Stimulated activated CD8-positive, alpha-beta memory T cell treated with anti-CD3 and anti-CD28 coated beads, Interleukin-15, amount 100 ng/mL, for 4 hours (primary cell): ENCODE measurements at places on chromosomes 5 and 9.
A peak's percentile ranks its signal among the peaks of the same experiment; 100 is the strongest.

GRCh38 chr5:179418972-179419371 is 73.7 kb upstream of the ADAMTS2 start:
- DNase-seq = no peak

DNA sequence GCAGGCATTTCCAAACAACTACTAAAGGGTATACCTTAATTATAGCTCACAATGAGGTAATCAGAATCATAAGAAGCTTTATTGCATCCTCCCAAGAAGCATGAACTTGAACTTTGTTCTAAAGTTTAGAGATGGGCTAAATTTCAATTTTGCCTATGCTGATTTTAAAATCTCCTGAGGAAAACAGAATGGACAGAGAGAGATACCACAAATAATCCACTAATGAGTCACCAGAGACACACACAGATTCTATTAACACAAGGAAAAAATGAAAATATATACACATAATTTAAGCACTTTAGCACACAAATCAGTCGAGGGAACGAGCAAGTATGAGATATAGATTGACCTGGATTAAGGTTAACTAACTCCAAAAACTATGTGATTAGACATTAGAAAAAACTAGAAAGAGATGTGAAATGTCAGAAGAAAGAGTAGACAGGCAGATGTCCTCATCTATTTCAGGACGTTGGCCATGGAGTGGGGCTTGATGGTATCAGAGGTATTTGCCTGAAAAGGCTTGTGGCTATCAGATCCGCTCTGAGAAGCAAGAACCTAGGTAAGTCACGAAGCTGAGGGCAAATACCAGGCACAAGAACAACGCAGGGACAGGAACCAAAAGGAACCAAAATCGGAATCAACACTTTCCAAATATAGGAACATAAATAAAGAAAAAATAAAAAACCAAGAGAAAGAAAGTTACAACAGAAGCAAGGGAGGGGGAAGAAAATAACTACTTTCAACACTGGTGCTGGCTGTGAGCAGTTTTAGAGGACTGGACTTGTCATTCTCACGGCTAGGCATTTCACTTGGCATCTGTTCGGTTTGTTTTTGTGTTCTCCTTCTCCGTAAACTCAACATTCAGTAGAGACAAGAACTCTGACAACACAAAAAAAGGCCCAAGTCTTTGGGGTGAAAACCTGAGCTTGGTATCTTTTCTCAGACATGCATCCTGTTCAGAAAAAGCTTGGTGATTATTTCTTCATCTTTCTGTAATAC is 294.6 kb upstream of the PUM3 start:
- no peak for DNase-seq

GRCh38 chr5:108145351-108145750 is 236.5 kb downstream of the FBXL17 start:
- DNase-seq = no peak

DNA sequence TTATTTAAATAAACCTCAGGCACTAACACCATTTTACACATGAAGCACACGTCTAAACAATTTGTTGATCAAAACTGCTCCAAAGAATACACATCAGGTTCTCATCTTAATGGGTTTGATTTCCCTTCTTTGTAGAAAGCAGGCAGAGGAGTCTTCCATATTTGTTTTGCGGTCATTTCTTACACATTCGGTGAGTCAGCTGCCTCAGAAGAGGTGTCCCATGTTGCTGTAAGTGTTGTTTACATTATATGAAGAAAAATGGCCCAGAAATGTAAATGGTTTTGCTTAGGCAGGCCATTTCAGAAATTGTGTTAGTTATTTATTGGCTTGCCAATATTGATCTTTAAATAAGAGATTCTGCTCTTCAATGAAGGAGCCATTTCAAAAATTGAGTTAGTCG is 325.8 kb downstream of the TENT4A start:
- DNase-seq = no peak

- DNase-seq = no peak
Observed at GRCh38 chr5:14783691-14784090, 87.9 kb downstream of the ANKH start.

GRCh38 chr5:135243556-135244285 is 155.3 kb downstream of the MACROH2A1 start:
- DNase-seq = no peak

GRCh38 chr5:179275941-179276837 is 69.1 kb downstream of the ADAMTS2 start:
- no peak for DNase-seq

GRCh38 chr5:116135344-116135743 is 50.5 kb downstream of the COMMD10 start:
- no peak for DNase-seq

GRCh38 chr9:17528859-17529258 is 50.0 kb upstream of the SH3GL2 start:
- DNase-seq = no peak

DNA sequence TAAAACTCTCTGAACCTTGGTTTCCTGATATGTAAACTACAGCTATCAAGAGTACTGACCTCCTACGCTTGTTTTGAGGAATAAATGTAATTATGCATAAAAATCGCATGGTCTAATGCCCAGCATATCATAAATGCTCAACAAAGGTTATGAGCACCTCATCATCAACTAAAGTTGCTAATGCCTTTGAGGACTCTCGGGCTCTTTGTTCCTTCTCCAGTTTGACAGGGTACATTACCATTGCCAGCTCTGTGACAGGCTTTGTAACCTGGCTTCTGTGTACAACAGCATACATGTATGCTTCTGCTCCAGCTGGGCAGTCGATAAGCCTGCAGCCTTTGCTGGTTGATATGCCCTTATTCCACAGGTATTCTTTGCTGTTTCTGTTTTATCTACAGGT is 95.2 kb downstream of the C9orf152 start:
- DNase-seq = no peak

GRCh38 chr9:127539259-127539981 is 72.7 kb upstream of the STXBP1 start:
- no peak for DNase-seq

GRCh38 chr5:36181774-36182173 is 29.9 kb downstream of the SKP2 start:
- no peak for DNase-seq

GRCh38 chr5:101080462-101081240 is 177.6 kb upstream of the ST8SIA4 start:
- DNase-seq = no peak

GRCh38 chr5:170190436-170191134 is 42.2 kb upstream of the C5orf58 start:
- no peak for DNase-seq

- no peak for DNase-seq
Observed at GRCh38 chr5:10324518-10325370, 17.0 kb upstream of the CMBL start.

GRCh38 chr5:154189256-154189818 is 1.2 kb upstream of the GALNT10 start:
- no peak for DNase-seq

- DNase-seq = peak; percentile 38
Observed at GRCh38 chr5:172133359-172134029, 54.5 kb downstream of the STK10 start.

DNA sequence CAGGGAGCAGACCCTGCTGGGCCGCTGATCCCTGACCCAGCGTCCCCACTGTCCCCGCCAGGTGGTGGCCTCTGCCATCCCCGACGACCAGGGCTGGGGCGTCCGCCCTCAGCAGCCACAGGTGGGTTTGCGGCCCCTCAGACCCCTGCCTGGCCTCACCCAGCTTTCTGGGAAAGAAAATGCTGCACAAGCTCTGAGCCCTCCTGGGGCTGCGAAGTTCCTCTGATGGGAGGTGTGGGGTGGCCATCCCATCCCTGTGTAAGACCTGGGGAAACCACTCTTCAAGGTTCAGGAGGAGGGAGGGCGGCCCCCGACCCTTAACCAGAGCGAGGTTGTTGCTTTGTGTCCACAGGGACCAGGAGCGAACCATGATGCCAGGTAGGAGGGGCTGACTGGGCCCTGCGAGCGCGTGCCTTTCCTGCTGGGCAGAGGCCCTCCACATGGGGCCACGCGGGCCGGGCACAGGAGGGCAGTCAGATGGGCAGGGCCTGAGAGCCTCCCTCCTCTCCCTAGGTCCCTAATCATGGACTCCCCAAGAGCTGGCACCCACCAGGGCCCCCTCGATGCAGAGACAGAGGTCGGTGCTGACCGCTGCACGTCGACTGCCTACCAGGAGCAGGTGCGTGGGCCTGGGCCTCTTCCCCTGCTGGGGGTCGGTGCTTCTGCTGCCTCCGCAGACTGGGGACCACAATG is 7.7 kb downstream of the NOXA1 start:
- no peak for DNase-seq

DNA sequence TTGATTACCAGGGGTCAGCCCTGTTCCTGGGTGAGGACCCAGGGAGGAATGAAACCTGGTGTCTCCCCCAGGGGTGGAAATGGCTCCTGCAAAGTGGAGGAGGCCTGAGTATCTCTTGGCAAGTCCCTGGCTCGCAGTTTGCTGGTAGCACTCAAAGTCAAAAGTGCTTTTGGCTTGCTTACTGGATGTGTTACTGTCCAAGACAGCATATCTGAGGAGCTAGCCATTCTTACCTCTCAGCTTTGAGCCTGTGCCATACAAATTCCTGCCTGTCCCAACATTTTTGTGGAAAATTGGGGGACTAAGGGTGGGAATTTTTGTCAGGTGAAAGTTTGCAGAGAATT is 9.9 kb downstream of the ZNF618 start:
- DNase-seq = no peak

DNA sequence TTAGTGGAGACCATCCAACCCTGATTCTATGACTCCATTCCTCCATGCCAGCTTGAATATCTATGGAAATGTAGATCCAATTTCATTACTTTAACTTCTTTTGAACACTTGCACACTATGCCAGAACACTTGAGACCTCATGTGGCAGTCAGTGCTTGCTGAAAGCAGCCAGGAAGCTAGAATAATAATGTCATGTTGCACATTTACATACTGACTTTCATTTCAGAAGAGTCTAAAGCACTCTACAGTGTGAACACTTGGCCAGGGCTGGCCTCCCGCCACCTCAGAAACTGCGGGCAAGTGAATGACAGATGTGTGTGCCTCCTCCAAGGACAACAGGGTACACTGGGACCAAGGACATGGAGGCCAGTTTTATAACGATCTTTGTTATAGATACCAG is 97.3 kb downstream of the SLF1 start:
- DNase-seq = no peak

DNA sequence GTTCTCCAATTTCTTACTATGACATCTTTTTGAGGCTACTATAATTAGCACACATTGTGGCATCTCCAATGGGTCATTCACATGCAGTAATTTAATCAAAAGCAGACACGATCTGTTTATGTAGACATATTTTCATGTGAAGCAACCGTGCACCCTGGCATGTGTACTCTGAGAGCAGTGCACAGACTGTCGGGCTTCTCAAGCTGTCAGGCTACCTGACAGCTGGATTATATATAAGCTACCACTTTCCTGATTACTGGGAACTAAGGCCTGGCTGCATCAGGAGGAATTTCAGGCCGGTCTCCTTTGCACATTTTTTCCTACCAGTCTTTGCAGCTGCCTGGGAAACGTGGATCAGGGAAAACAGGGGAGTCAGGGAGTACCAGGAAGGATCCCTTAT is 197.5 kb downstream of the MAPKAP1 start:
- DNase-seq = no peak

DNA sequence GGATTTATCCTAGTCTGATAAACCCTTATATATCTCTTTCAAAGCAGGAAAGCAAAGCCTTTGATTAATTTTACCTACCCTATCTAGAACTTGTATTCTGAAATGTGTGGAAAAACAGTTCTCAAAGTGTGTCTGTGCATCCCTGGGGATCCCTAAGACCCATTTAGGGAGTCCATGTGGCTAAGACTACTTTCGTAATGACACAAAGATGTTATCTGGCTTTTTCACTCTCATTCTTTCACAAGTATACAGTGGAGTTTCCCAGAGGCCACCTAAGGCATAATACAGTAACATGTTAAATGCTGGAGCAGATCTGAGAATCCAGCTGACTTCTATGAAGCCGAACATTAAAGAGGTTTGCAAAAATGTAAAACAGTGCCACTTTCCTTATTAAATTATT is 54.3 kb upstream of the TNFSF15 start:
- DNase-seq = no peak

GRCh38 chr5:55911784-55912653 is 60.9 kb downstream of the IL31RA start:
- no peak for DNase-seq

DNA sequence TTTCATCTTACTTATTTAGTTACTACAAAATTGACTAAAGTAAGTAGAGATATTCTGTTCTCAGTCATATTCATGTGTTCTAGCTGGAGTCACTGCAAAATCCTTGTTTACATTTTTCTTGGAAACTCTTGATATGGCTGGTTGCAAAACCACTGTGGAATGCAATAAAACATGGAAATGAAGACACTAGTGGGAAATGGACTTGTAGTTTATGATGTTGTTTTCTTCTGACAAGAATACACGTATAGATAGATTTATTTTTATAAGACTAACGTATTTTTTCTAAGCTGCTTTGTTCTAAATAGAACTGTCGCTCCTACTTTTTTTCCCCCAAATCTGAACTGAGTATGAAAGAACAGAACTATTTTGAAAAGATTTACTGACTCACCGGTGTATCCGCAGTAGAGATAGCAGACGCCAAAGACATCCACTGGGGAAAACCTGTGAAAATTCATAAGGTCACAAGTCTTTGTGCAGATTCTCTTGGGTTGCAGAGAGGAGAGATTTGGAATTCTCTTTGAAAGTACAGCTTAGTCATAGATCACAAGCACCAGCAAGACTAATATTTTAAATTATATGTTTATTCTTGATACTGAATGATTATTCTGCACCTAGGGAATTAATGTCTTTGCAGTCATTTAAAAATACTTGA is 119.6 kb upstream of the TAF11L2 start:
- no peak for DNase-seq

- no peak for DNase-seq
Observed at GRCh38 chr9:117224695-117225094, 190.2 kb downstream of the ASTN2 start.

DNA sequence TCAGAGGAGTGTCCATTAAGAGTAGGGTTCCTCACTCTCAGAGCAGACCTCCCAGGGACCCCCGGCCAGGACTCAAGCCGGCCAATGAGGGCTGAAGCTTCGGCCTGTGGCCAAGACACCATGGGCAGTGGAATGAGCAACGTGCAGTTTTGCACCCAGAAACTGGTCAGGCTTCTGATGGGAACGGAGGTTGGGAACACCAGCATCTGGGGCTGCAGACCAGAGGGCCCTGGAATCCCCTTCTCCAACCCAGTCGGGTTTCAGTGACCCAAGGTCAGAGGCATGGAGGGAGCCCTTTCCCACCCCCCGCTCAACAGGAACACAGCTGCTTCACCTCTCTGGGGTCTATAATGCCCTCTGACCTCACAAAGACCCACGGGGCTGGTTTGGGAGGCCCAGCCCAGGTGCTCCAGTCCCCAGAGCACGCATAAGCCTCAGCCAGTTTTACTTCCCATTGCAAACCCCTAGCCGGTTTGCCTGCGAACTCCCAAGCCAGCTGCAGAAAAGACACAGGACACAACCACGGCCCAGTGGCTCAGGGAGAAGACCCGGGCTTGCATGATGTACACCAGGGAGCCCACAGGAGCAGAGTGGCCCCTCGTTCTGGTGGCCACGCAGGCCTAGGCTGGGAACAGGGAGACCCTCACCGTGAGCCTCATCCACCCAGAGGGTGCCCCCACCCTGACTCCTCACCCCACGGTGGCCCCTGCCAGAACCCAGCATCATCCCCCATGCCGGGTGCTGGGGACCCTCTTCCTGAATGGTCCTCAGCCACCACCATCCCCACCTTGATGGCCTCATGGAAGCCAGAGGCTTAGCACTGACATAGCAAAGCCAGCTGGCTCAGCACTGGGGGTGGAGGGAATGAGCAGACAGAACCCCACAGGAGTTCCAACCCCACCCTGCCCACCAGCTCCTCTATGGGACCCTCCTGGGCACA is 30.6 kb downstream of the VAV2 start:
- DNase-seq = no peak

GRCh38 chr5:29061381-29061780 is 2023.0 kb upstream of the CDH9 start:
- DNase-seq = no peak

GRCh38 chr9:117414906-117415331 is at the start of gene ASTN2:
ASTN2 (minus strand) TSS chr9:117415057; CDS start chr9:117414938, 119 bp downstream.
- no peak for DNase-seq
